Tongue (tissue), 3 donors: ENCODE measurements at places on chromosomes 3 and 15. TPM values are rescaled to one million over a fixed set of nuclear protein-coding genes. Genes with fewer than 3 reads are reported as not detected.

Gene ADGRG7
- not detected for total RNA-seq

Gene KBTBD13
- 2.6 TPM for total RNA-seq

Gene NEIL1
- 22.7 TPM for total RNA-seq

Gene CCR4
- not detected for total RNA-seq

Gene SLC6A11
- total RNA-seq, result 0.21 TPM

Gene ACAD11
- total RNA-seq, result 28.3 TPM
